ENCODE measurements at places on chromosomes 3 and 15. TPM values are rescaled to one million over a fixed set of nuclear protein-coding genes. Genes with fewer than 3 reads are reported as not detected.

The TM4SF18 gene
- total RNA-seq = not detected

The EFCAB12 gene
- total RNA-seq = 1.7 TPM

The TLR9 gene
- 0.93 TPM for total RNA-seq

The NEK10 gene
- 0.61 TPM for total RNA-seq

The BCHE gene
- total RNA-seq = not detected

The CPEB1 gene
- not detected for total RNA-seq

The TMEM212 gene
- total RNA-seq = not detected

The COL7A1 gene
- total RNA-seq = 6.1 TPM

The GCNT3 gene
- not detected for total RNA-seq

The GOLGA8R gene
- total RNA-seq = 1.6 TPM

The FILIP1L gene
- total RNA-seq = 0.35 TPM
